Activated CD4-positive, alpha-beta memory T cell treated with anti-CD3 and anti-CD28 coated beads for 36 hours (primary cell): ENCODE measurements at places on chromosomes 4 and X.

DNA sequence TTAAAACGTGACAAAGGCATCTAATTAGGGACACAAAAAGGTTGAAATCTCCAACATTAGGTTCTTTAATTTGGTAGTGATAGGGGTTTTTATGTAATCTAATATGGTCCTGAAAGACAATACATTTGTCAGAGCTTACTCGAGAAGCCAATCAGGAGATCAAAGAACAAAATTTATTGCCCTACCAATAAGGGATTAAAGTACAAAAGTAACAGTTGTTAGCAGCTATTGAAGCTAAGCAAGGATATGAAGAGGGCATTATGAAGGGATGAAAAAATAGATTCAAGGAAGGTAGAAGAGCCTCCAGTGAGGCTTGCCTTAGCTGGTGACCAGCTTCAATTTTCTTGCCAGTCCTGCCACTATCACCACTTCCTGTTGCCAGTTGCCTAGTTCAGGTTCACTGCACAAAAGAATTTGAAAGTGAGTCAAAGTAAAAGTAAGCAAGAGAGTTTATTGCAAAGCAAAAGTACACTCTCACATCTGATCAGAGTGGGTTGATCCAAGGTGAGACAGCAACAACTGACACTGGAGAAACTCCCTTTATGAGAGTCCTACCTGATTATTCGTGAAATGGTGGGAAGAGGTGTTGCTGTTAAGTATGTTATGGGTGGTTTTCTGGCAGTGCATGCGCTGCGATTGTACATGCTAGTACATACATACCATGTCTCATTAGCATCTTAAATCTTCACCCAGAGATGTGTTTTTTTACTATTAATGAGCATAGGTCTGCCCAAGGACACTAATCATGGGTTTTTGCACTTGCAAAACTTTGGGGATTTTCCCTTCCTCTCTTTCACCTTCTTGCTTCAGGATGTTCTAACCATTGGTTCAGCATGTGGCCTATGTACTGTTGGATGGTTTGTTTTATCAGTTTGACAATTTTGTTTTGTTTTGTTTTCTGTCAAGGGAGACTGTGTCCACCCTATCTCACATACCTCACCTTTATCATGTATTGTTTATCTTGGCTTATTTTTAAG lies 263.2 kb upstream of the ITM2A start:
- DNase-seq: no peak

DNA sequence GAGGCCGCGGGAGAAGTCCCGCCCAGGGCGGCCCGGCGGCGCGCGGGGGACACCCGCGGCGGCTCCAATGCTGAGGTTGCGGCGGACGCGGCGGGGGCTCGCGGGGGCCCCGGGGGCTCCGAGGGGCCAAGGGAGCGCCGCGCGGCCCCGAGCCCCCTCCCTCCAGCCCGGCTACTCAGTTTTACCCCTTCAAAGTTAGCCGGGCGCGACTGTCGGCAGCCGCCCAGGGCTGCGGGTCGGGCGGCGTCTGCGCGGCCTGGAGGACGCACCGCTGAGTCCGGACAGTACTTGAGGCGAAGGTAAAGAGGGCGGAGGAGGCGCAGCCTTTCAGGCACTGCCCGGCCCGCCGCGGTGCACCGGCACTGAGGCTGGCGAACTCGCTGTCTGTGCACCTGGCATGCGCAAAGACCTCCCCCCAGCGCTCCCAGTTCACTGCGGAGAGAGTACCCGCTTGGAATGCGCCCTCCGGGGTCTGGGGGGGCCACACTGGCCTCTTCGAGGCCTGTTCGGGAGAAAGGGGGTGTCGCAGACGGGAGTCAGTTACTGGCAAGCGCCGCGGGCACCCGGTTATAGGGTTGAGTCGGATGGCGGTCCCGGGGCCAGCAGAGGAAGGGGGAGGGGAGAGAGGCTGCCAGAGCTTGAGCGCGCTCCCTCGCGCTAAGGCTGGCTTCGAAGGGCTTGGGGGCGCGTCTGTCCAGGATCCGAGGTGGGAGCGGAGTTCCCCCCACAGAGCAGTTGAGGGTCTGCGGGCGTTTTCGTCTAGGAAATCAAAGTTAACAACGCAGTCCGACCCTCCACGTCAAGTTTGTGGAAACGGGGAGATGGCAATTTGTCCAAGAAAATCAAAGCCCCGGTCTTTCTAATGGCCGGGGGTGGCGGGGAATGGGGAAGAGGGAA lies 1.1 kb downstream of the PCDH19 start:
- DNase-seq: no peak

GRCh38 chr4:115671581-115671980 lies 558.2 kb upstream of the NDST4 start:
- DNase-seq: no peak

DNA sequence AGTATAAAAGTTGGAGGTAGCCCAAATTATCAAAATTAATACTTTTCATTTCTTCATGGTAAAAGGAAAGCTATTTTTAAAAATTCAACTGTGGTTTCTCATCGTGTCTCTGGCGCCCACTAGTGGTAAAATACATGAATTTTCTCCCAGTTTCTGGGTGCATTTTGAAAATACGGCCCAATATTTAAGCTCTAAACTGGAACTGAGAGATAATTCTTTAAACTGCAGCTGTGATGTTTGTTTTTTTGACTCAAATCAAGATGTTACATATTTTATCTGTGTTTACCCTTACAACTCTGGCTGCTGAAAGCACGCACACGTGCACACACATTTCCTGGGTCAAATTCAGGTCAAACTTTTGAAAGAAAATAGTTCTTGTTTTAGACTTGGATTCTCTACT lies 123.9 kb upstream of the ACSL4 start:
- DNase-seq: no peak
